ENCODE measurements at places on chromosomes 11 and 22.

DNA sequence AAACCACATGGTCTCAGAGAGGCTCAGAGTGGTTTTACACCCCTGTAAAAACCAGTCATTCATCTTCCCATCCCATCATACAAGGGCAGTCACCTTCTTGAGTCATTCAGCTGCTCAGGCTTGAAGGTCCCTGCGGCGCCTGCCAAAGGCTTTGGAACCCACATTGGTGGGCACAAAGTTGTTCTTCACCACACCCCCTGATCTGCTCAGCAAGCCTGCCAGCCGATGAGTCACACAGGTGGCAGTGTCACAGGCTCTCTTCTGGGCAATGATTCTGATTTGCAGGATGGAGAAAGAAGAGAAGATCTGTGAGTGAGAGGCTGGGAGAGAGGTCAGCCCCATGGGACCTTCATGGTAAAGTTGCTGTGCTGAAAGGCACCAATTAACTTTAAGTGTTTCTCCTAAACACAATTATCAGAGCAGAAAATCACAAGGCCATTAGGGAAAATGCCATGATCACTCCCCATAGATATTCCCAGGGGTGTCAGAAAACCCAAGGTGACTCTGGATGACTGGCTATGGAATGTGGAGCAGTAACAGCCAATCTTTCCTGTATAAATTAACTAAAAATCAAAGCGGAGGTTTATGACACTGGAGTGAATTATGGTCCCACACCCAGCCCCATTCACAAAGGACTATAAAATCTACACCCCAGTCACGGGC is 4.4 kb downstream of the CALCA start:
- no peak for DNase-seq

DNA sequence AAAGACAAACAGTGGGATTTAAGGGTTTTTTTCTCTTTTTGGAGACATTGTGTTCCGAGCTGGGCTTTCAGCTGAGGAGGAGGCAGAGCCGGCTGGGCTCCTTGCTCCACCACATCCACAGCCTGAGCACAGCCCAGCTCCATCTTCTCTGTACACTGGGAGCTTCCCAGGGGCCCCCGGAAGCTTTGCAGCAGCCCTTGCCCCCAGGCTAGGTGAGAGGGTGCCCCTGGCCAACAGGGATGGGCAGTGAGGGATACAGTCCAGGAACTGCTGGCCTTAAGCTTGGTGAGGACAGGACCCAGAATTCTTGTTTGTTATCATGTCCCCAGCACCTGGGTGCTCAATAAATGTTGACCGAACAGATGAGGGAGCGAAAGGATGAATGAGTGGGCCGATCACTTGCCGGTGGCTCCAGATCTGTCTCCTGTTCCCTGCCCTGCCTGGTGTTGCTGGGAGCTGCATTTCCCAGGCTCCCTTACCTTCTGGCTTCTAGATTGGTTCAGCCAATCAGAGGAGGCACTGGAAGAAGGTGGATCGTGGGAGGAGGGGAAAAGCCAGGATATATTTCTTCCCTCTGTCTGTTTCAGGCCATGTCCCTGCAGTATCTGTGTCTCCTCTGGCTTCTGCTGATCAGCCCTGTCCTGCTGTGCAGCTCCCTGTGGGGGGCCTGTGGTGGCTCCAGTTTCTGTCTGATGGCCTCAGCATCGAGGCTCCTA is 26.5 kb upstream of the NECTIN1 start:
- no peak for DNase-seq

- DNase-seq = no peak
Observed at GRCh38 chr11:134543241-134543640, 131.2 kb upstream of the B3GAT1 start.

GRCh38 chr22:34709641-34710040 is 356.3 kb upstream of the ISX start:
- DNase-seq = no peak

- DNase-seq = no peak
Observed at GRCh38 chr11:45900916-45901617, 6.0 kb downstream of the FREY1 start.

- no peak for DNase-seq
Observed at GRCh38 chr11:11482730-11483129, 129.7 kb upstream of the CSNK2A3 start.

DNA sequence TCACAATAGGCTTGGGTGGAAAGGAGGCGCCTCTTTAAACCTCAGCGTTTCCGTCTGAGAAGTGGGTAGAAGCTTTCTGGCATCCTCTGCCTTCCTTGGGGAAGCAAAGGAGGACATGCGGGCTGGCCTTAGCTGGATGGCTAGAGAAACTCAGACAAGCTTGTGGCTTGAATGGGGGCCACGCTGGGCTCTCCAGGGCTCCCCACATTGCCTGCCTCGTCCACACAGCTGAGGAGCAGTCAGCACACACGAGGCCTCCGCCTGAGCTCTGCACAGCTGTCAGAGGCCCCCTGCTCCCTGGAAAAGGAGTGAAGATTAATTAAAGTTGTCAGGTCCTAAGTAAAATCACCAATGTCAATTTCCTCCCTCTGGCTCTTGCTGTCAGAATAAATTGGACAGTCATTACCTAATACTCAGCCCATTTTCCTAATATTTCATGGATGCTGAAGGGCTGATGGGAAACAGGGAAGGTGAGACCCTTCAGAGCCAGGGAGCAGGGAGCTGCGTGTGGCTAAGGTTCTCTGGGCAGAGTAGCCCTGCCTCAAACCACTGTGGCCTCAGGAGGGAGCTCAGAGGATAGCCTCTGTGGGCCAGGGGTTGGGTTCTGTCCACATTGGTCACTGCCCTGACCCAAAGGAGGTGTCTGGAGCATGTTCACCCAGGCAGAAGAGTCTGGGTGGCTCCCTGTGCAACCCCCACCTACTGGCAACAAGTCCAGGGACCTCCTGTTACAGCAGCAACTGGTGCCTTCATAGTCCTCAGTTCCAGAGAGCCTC is 118.3 kb upstream of the CD82 start:
- no peak for DNase-seq

DNA sequence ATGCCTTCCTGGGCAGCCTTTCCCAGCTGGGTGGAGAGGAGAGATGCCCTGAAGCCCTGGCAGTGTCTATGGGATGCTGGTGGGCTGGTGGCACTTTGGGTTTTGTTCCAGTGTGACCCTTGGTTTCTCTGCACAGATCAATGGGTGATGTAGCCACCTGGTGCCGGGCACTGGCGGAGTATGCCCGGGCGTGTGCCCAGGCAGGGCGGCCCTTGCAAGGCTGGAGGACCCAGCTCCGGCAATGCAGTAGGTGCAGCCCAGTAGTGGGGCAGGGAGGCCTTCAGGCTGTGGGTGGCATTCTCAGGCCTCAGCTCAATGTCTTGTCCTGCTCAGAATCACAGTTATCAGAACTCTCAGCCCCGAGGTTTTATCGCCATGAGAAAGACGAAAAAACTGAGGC is 11.9 kb downstream of the OTOG start:
- DNase-seq = no peak

- DNase-seq = no peak
Observed at GRCh38 chr11:10747733-10748132, 3.3 kb upstream of the CTR9 start.

DNA sequence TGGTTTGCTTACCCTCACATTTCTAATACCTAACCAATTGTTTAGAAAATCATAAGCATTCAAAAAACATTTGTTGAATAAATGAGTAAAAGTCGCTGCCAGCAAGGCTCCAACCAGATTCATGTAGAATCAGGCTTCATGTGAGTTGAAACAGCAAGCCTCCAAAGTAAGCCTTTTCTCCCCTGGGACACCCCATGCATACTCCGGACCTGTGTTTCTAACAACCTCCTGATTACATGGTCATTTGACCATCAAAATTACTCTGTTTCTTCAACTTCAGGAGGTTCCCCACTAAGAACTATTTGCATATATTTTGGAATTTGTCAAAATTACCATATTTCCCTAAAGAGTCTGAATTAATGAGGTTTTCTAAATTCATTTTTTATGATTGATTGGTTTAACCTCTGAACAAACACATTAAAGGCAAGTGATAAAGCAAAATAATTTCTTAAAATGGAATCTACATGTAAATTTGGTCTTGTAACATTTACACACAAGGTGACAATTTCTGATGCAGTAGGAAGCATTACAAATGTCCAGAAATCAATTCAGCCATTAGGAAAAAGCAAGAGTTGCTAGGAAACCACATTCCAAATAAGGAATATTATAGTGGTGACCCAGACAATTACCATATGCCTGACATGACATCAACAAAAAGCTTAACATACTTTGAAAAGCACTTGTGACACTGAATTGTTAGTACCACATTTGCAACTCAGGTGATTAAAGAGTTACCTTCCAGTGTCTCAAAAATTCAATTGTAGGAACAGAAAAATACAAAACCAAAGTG is 252.6 kb downstream of the GUCY1A2 start:
- DNase-seq = no peak

- DNase-seq = no peak
Observed at GRCh38 chr22:35523167-35523947, 17.3 kb upstream of the RASD2 start.

- DNase-seq = no peak
Observed at GRCh38 chr11:7353100-7353499, 101.4 kb downstream of the SYT9 start.

DNA sequence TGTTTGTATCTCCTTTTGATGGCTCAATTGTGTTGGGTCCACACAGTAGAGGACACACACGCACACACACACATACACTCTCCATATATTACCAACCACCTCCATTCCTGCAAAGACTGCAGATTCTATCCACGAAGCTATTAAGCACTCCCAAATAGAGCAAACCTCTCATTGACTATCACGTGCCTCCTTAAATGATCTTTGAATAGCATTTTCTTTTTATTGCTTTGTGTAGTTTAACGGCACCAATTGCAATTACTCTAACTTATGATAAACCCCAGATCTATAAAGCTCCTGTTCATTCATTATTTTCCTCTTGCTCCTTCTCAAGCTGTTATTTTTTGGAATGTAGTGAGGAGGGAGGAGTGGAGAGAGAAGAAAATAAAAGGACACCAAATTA is 204.7 kb downstream of the ST3GAL4 start:
- DNase-seq = no peak

DNA sequence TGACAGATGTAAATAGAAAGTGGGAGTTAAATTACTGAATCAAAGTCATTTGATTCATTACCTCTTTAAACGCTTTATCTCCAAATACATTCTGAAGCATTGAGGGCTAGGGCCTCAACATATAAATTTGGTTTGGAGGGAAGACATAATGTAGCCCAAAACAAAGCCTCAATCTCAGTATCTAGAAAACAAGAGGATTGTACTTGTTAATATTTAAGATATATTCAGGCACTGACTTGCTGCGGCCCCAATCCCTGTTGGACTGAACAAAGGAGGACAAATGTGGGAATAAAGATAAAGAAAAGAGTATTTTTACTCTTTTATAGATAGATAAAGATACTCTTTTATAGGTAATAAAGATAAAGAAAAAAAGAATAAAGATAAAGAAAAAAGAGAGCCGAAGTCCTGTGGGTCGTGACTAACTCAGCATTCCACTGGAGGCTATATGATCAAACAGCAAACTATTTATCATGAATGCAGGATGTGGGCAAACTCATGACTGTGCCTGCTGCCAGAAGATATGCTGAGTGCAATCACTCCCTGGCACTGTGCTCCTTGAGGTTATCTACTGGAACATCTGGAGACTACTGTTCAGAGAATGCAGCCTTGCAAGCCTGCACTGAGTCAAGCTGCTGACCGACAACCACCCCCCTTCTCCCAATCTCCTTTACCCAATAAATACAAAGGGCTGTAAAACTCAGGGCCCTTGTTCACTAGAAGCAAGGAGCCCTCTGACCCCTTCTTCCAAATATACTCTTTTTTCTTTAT is 6.9 kb downstream of the OR10V1 start:
- DNase-seq = no peak

- DNase-seq = no peak
Observed at GRCh38 chr11:116601814-116602636, 170.8 kb downstream of the BUD13 start.

GRCh38 chr22:25027043-25027906 is 74.8 kb downstream of the KIAA1671 start:
- no peak for DNase-seq

- no peak for DNase-seq
Observed at GRCh38 chr11:115201111-115201792, 303.0 kb downstream of the CADM1 start.

- DNase-seq = no peak
Observed at GRCh38 chr11:121414141-121414913, 37.8 kb upstream of the SORL1 start.

- no peak for DNase-seq
Observed at GRCh38 chr11:69078930-69079605, 30.3 kb downstream of the TPCN2 start.

DNA sequence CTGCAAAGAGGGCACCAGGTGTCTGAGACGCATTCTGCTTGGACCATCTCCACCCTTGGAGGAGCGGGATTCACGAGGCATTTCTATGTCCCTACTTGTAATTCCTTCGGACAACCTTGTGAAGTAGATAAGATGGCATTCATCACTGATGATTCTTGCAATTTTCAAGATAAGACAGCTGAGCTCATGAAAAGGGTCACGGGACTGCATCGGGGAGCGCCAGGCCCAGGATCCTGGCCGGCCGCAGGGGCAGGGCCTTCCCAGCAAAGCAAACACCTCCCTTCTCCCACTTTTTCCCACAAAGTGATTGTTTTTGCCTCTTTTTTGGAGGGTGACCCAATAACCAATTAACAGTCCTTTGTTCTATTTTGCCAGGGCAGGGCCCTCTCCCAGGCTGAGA is 8.4 kb downstream of the LIF start:
- DNase-seq = no peak

- no peak for DNase-seq
Observed at GRCh38 chr11:115716601-115717529, 212.7 kb upstream of the CADM1 start.

DNA sequence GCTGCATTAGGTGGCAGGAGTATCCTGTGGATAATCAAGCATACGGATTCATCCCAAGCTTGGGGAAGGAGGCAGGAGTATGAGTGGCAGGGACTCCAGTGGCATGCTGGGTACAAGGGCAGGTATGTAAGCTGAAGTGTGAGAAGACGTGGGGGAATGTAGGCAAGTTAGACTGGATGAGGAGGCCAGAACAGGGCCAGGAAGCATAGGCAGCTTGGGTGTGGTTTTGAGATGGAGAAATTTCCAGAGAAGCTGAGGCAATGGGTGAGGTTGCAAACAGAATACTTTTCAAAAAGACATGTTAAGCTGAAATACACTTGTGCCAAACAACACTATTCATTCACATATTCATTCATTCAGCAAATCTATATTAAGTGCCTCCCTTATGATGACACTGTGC is 43.1 kb upstream of the AMOTL1 start:
- DNase-seq = no peak

DNA sequence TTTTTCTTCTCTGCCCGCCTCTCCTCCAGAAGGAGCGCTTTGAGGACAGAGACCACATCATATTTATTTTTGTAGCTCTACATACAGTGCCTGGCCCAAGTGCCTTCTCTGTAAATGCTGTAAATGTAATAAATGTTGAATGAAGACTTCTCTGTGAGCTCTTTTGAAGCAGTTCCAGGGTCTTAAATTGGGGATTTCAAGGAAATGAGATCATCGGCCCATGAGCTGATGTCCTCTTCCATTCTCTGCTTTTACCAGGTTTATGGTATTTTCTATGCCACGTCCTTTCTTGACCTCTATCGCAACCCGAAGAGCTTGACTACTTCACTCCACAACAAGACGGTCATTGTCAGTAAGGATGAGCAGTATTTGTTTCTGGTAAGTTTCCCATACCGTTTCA is 165.7 kb upstream of the SORL1-AS1 start:
- DNase-seq = no peak
